ENCODE measurements at places on chromosomes 11 and 22.

DNA sequence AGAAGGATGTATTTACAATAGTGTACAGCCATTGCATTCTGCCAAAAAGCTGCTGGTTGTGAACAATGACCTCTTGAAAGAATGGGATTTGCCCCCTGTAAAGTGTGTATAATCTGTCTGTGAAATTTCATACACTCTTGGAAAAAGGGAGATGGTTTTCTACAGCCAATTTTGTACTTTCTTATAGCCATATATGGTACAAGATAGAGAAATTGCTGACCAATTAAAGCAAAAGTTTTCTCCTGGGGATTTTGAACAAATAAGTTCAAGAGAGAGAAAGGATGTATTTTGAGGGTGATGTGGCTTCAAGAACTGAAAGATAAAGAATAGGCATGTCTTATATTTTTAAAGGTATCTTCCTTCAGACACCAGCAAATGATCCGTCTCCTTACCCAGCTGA lies 211.0 kb downstream of the NAV2 start:
- no peak for DNase-seq

GRCh38 chr11:117457031-117457785 lies 129.6 kb downstream of the CEP164 start:
- no peak for DNase-seq

DNA sequence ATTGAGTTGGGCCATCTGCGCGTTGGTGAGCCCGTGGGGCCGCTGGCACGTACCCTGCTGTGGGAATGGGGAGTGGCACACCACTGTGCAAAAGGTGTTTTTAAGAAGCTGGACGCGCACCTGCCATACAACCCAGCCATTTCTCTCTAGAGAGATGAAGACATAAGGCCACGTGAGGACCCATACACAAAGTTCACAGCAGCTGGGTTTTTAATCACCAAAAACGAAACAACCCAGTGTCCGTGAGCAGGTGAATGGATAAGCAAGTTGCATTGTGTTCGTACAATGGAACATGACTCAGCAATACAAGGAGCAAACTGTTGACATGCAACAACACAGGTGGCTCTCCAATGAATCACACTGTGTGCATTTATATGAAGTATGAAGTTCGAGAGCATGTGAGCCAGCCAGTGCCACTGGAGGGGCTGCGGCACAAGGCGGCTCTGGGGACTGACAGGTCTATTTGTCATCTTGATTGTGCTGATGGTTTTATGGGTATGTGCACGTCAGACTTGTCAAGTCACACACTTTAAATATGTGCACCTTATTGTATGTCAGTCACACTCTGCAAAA lies 30.6 kb upstream of the PANX2 start:
- DNase-seq = no peak

GRCh38 chr22:26743149-26743548 lies 85.8 kb downstream of the MIAT start:
- no peak for DNase-seq

- DNase-seq = no peak
Observed at GRCh38 chr11:91981995-91982394, 242.6 kb upstream of the FAT3 start.

GRCh38 chr22:27799015-27799826 lies 2.3 kb downstream of the MN1 start:
- DNase-seq = no peak

DNA sequence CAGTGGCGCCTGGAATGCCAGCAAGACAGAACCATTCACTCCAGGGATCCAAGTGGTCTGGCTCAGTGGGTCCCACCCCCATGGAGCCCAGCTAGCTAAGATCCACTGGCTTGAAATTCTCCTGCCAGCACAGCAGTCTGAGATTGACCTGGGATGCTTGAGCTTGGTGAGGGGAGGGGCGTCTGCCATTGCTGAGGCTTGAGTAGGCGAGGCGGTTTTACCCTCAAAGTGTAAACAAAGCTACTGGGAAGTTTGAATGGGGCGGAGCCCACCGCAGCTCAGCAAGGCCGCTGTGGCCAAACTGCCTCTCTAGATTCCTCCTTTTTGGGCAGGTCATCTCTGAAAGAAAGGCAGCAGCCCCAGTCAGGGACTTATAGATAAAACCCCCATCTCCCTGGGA lies 125.7 kb upstream of the DDI1 start:
- DNase-seq = no peak

DNA sequence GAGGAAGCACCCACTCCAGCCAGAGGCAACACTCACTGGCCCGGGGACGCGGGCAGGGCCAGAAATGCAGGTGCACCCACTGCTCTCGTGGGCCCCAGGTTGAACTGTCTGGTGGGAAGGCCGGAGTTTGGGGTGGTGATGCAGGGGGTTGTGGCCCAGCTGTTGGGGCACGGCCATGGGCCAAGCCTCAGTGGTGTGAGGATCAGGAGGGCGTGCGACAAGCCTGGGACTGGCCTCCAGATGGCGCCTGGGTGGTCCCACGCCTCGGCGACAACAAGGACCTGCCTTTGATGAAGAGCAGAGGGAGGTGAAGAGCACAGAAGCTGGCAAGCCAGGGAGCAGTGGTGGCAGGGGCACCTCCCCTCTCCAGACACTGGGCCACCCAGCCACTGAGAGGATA lies 240.8 kb downstream of the BRD1 start:
- no peak for DNase-seq

- DNase-seq = no peak
Observed at GRCh38 chr22:28222571-28222970, 303.5 kb upstream of the PITPNB start.

DNA sequence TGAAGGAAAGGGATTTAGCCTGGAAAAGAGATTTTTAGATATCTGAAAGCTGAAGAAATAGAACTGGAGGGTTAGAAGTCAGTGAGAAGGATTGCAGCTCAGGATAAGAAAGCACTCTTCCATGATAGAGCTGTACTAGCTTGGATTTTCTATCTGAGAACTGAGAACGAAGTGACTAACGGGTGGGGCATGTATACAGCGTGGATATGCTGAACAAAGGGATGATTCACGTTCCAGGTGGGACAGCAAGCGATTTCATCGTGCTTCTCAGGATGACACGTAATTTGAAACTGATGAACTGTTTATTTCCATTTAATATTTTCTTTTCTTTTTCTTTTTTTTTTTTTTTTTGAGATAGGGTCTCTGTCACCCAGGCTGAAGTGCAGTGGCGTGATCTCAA lies 53.0 kb downstream of the GRAMD1B start:
- no peak for DNase-seq

Measured in CD4-positive, alpha-beta T cell treated with Interleukin-17A for 1 hour (primary cell).